Colonic mucosa (tissue), 4 donors: ENCODE measurements at places on chromosomes 7 and 10. TPM values are rescaled to one million over a fixed set of nuclear protein-coding genes. Genes with fewer than 3 reads are reported as not detected.

Gene GRM3
- total RNA-seq = not detected

Gene HACD1
- total RNA-seq = 16.6 TPM

DNA sequence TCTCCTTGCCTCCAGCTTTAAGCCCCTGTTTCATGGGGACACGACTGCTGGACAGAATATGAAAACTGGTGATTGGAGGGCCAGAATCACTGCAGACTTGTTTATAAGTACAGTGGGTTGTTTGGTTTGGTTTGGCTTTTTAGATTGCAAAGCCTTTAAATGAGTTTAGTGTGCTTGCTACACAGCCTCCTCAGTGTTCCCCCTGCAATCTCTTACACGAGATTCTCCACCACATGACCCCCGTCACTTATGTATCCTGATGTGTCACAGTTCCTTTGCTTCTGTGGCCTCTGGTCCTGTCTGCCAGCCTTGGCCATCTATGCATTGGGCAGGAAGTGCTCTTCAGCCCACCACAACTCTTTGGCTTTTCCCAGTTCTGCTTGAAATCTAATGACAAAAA is 103.7 kb upstream of the ANKRD1 start:
- no peaks in the 10 kb centered on the region for H3K4me1 ChIP-seq
- H3K27ac ChIP-seq = no peak overlapping the region
- H3K4me3 ChIP-seq = no peak overlapping the region
- no peak for DNase-seq
- H3K27me3 ChIP-seq = no peaks in the 10 kb centered on the region

- H3K4me1 ChIP-seq = no peaks in the 10 kb centered on the region
- H3K27ac ChIP-seq = no peak overlapping the region
- no peaks in the 10 kb centered on the region for H3K36me3 ChIP-seq
- H3K4me3 ChIP-seq = no peak overlapping the region
- no peaks in the 10 kb centered on the region for H3K27me3 ChIP-seq
These were observed 24.6 kb upstream of the HUS1 start for GRCh38 chr7:48004032-48004431.

DNA sequence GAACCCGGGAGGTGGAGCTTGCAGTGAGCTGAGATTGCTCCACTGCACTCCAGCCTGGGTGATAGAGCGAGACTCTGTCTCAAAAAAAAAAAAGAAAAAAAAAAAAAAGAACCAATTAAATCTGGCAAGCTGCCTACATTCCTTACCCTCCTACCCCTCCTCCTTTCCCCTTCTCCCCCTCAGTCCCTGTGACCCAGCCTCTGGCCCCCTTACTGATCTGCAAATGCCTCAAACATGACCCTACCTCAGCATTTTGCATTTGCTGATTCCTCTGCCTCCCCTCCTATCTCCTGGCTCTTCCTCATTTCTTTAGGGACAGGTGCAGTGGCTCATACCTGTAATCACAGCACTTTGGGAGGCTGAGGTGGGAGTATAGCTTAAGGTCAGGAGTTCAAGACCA is 19.3 kb downstream of the CDHR3 start:
- no peak overlapping the region for H3K4me3 ChIP-seq
- no peaks in the 10 kb centered on the region for H3K27me3 ChIP-seq
- DNase-seq = no peak
- H3K27ac ChIP-seq = no peak overlapping the region

- no peak for DNase-seq
- H3K4me3 ChIP-seq = no peak overlapping the region
- no peak overlapping the region for H3K27ac ChIP-seq
- H3K4me1 ChIP-seq = no peaks in the 10 kb centered on the region
These were observed 29.2 kb downstream of the TFAM start for GRCh38 chr10:58414270-58415041.

DNA sequence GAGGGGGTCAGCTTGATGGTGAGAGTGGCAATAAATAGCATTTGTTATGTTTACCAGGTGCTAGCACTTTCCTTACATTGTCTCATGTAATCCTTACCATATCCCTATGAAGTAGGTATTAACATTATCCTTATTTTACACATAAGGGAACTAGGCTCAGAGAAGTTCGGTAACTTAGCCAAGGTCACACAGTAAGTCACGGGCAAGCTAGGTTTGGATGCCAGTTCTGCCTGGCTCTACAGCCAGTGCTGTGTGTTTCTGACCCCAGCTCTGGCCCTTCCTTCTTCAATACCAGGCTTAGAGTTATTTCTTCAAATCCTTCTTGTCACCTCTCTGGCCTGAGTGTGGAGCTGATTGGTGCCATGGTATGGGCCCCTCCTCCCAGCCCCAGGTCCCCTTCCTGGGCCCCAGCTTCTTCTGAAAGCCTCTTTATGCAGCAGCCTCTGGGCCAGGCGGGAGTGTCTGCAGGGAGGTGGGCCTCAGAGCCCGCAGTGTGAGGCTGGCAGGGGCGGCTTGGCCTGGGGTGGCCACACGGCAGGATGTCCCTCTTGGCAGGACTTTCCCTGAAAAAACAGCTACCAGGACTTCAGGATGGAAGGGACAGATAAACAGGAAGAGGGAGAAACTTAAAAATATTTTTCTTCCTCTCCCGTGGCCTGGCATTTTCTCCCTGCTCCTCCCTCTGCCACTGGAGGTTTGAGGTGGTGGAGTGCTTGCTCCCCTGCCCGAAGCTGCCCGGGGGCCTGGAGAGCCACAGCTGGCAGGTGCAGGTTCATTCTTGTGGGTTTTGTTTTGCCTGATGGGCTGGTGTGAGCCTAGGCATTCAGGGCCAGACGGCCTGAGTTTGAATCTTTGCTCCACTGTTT is 20.6 kb downstream of the PALD1 start:
- no peaks in the 10 kb centered on the region for H3K4me1 ChIP-seq
- H3K4me3 ChIP-seq = no peak overlapping the region
- no peak for DNase-seq
- H3K36me3 ChIP-seq = no peaks in the 10 kb centered on the region

- H3K27me3 ChIP-seq = no peaks in the 10 kb centered on the region
- peaks cover 3% of the 10 kb centered on the region for H3K4me1 ChIP-seq
- no peak overlapping the region for H3K4me3 ChIP-seq
- no peaks in the 10 kb centered on the region for H3K36me3 ChIP-seq
- DNase-seq = no peak
These were observed 47.9 kb upstream of the FOXK1 start for GRCh38 chr7:4634166-4634565.

DNA sequence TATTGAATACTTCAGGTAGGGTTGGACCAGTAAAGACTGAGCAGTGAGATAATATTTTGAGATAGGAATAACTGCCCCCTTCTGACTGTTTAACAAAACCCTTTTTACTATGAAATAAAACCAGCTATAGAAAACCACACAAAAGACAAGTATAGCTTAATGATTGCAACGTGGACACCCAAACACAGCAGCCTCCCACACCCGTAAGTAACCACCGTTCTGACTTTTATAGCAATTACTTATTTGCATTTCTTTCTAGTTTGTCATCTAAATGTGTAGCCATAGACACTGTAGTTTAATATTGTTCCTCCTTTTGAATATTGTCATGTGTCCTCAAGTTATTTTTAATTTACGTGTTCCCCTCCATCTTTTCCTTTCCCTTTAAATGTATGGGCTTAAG is 42.9 kb upstream of the SYPL1 start:
- H3K27me3 ChIP-seq = no peaks in the 10 kb centered on the region
- H3K4me3 ChIP-seq = no peak overlapping the region
- no peaks in the 10 kb centered on the region for H3K36me3 ChIP-seq
- H3K4me1 ChIP-seq = no peaks in the 10 kb centered on the region
- H3K27ac ChIP-seq = no peak overlapping the region
- DNase-seq = no peak
